ENCODE measurements at places on chromosomes 5 and 9. TPM values are rescaled to one million over a fixed set of nuclear protein-coding genes. Genes with fewer than 3 reads are reported as not detected.

GRCh38 chr5:157562111-157562581 is 13.4 kb downstream of the ADAM19 start:
- DNase-seq = no peak

GRCh38 chr9:15521254-15521653 is 10.5 kb upstream of the PSIP1 start:
- no peak for DNase-seq

- DNase-seq = no peak
Measured at GRCh38 chr9:123455187-123455586, 99.2 kb downstream of the CRB2 start.

DNA sequence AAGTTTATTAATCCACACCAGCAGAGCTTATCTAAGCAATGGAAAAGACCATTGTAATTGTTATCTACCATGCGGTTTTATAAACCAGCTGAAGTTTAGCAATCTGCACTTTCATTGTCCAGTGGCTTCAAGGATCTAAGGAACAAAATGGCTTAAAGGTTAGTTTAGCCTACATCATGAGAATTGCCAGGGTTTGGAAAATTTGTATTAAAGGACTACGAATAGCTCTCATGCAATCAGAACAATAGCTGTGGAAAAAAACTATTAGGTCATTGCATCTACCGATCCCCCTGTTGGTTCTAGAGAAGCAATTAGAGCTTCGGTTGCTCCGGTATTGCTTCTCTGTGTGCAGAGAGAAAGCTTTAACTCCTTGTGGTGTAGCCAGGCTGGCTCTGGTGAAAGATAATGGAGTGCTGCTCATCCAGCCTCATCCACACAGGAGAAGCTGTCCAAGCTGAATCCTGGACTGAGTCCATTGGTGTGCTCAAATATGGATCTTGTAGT is 86.3 kb upstream of the SLC12A2 start:
- DNase-seq = no peak

GRCh38 chr5:79621056-79621455 is 8.8 kb downstream of the TENT2 start:
- no peak for DNase-seq

- no peak for DNase-seq
Measured at GRCh38 chr5:31124026-31124425, 69.5 kb upstream of the CDH6 start.

GRCh38 chr9:96072930-96073329 is 197.4 kb downstream of the ERCC6L2 start:
- DNase-seq = no peak

DNA sequence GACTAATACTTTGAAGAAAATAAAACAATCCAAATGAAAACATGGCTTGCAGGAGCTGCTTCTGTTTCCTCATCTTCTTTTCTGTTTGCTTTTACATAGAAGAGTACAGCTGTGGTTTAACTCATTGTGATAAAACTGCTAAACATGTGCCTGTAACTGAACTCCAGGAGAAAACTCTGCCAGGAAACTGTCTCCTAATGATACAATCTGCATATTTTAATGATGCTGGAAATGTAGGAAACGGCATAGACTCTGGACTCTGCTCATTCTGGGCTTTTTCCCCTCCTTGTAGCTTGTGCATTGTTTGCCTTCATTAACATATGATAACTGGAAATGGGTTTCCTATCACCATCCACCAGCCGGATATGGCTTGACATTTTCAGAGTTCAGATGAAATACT is 813.3 kb upstream of the WWC1 start:
- no peak for DNase-seq

The CATSPER3 gene
- total RNA-seq = 0.32 TPM

The SV2C gene
- not detected for total RNA-seq

The SH3TC2 gene
- total RNA-seq = not detected

The CD14 gene
- total RNA-seq = 0.36 TPM

The NAA35 gene
- total RNA-seq = 26.3 TPM

The PCDHB14 gene
- total RNA-seq = not detected

The CER1 gene
- not detected for total RNA-seq

Measured in activated CD8-positive, alpha-beta T cell treated with anti-CD3 and anti-CD28 coated beads for 36 hours (primary cell).